AG20443 (cell line): ENCODE measurements at places on chromosomes 5 and 9.

- DNase-seq, result no peak
Measured at GRCh38 chr9:114344692-114345091, 15.0 kb downstream of the ORM2 start.

DNA sequence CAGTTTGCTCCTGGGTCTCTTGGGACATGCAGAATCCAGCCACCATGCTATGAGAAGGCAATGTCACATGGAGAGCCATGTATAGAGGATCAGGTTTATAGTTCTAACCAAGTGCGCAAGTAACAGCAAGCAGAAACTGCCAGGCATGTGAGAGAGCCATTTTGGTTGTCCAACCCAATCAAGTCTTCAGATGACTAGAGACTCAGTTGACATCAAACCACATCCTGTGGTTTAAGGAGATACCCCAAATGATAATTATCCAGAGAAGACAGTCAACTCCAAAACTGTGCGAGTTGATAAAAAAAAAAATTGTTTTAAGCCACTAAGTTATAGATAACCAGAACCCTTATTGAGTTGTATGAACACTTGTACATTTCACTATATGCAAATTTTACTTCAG lies 40.2 kb downstream of the TMEM232 start:
- DNase-seq, result no peak

- no peak for DNase-seq
Measured at GRCh38 chr5:116229131-116229689, 144.4 kb downstream of the COMMD10 start.

- DNase-seq, result no peak
Measured at GRCh38 chr9:134784577-134785305, 95.9 kb upstream of the FCN2 start.

- no peak for DNase-seq
Measured at GRCh38 chr5:17482790-17483189, 15.2 kb upstream of the TAF11L2 start.

GRCh38 chr9:2041736-2042135 lies 26.6 kb downstream of the SMARCA2 start:
- DNase-seq, result no peak

GRCh38 chr5:69024241-69024651 lies 69.6 kb upstream of the SLC30A5 start:
- peak; percentile 29 for DNase-seq

DNA sequence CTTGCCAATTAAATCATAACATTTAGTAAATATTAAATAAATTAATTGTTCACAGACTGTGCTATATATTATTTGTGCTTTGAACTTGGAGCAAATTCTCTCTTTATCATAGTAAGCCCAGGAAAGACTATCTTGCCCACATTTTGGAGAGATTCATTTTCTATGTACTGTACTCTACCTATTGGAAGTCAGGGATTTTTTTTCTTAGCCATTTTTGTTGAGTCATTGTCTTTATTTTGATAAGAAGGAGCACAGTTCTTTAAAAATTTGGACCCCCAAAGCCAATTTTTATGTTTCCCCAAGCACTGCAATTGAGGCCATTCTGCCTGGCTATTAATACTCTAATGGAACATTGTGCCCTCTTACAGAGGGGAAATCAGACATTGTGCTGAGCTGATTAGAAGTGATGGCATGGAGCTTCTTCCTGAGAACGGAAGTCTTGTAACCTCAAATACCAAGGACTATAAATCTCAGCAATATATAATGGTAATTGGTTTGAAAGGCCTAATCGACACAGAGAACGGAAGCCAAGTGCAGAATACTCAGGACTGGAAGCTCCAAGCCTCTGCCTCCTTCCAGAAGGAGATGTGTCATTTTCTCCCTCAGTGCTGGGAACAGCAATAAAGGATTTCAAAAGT lies 188.8 kb upstream of the PAPPA start:
- DNase-seq, result no peak

- DNase-seq, result no peak
Measured at GRCh38 chr5:148172377-148172776, 4.0 kb downstream of the SPINK14 start.
